ENCODE measurements at places on chromosomes 7 and 10.

DNA sequence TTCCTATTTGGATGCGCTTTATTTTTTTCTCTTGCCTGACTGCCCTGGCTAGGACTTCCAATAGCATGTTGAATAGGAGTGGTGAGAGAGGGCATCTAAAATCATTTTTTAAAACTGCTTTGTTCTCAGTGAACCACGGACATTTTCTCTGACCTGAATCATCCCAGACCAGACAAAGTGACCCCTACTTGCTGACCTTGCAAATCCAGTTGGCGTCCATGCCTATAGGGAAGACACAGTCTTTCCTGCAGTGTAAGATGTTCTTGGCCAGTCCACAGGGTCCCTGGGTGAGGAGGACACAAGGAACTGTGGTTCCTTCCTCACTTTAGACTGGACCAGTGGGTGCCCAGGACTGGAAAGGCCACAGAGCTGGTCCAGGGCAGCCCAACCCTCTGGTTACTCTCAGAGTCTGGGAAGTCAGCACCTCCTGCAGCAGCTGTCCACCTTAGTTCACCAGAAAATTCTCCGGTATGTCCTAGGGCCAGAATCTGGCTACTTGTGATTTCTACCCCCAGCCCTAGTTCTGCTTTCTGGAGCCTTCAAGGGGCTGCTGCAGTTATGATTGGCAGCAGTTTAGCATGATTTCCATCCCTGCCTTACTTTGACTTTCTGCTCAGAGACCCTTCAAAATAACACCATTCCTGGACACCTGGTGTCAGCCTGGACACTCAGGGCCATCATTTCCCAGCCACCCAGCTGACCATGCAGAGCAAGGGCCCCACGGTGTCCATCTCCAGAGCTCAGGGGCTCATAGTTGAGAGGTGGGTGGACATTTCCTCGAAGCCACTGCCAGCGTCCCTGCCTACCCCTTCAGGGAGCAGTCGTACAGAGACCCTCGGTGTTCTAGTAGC, 19.3 kb downstream of the VIPR2 start:
- DNase-seq = no peak

DNA sequence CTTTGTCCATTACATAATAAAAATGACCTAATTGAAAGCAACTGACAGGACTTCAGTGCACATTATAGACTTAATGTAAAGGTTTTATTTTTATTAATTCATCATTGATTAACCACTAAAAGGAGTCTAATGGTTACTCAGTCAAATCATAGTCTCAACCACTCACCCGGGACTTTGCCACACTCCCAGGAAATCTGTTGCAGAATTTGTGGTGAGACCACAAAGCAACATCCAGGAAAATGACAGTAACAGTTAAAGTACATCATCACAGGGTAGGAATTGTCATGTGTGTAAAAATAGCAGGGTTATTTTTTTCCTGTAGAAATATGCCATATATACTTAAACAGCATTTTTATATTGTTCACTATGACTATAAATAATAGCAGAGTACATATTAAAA, 6.3 kb upstream of the HGF start:
- DNase-seq = no peak

DNA sequence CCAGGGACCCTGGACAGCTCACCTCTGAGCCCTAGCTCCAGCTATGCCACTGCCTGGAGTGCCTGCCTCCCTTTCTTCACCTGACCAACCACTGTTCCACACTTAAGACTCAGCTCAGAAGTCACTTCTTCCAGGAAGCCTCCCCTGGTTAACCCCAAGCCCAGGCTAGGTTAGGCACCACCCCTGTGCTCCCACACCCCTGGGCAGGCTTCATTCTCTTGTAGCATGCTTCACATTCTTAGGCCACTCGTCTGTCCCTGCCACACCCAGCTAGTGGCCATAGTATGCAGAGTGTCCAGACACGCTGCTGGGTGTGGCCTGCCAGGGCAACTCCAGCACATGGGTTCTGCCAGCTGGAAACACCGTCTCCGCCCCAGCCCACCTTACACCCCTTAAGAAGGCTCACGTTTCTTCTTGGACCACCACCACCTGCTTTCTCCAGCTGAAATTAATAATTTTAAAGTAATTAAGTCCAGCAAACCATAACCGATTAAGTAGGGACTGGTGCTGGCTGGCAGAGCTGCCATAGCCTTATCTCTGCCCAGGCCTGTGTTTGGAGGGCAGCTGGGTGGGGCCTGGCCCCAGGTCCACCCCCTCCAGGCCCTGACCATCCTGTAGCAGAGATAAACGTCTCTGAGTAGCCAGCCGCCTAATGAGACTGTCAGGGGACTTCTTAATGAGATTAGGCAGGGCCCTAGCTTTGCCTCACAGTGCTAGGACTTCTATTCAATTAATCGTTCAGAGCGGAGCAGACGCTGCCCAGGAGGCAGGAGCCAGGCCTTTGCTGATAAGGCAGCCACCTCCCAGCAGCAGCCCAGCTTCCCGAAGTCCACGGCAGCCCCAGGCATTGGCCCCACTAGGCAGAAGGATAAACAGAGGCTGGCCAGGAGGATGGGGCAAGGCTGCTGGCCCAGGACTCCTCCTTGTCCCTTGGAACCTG, 20.5 kb downstream of the GRID1 start:
- DNase-seq = no peak

DNA sequence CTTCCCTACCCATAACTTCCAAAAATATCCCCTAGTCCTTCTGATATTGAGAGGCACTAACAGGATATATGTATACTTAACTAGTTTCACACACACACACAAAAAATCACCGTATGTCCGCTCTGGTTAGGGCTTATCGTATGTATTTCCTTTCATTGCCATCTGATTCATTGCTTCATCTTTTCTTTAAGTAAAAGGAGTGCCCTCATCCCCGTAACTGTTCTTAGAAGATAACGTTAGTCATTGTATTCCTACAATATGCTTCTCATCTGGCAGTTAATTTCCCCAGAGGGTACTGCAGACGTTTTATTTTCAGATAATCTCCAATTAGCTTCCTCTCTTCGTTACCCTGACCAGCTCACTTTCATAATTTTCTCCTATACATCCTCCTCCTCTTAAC, 37.3 kb downstream of the NRCAM start:
- DNase-seq = no peak

GRCh38 chr10:130392031-130392430, 255.8 kb downstream of the GLRX3 start:
- DNase-seq = no peak

- DNase-seq = no peak
Observed at GRCh38 chr10:96360766-96361165, 2.0 kb upstream of the OPALIN start.

DNA sequence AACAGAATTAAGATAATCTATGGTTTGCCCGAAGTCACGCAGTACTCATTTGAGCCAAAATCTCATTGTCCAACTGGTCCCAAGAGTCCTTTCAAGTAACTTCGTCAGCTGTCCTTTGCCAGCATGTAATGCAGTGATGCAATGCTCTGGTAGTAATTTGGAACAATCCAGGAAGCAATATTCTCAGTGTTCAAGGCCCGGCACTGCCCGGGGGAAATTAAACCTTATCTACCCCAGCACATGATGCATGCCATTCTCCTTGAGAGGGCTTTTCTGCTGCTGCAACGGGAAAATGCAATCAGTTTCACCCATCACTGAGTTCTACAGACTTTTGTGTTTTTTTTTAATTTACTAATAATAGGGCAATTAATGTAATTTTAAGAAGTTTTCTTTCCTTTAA, 77.6 kb upstream of the NME8 start:
- no peak for DNase-seq

DNA sequence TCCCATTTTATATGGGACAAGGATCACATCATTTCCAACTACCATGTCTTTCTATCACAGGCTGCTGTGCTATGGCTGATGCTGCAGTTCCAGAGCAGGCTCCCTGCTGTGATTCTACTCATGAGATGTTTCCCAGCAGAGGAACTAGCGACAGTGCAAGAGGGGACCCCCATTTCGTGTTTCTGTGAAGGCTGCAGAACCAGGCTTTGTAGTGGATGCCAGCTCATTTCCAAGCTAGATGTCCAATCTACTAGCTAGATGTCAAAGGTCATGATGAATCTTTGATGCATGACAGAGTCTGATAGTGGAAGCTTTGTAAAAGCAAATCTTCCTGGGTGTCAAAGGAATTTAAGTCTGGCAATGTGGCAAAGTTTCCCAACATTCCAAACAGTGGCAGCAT, 21.2 kb upstream of the MYO3A start:
- no peak for DNase-seq

GRCh38 chr7:137975221-137975620, 26.7 kb downstream of the CREB3L2 start:
- no peak for DNase-seq

GRCh38 chr10:60914690-60915141, 29.3 kb downstream of the RHOBTB1 start:
- DNase-seq = no peak

GRCh38 chr7:67654642-67655041, 658.0 kb downstream of the TYW1 start:
- DNase-seq = no peak

DNA sequence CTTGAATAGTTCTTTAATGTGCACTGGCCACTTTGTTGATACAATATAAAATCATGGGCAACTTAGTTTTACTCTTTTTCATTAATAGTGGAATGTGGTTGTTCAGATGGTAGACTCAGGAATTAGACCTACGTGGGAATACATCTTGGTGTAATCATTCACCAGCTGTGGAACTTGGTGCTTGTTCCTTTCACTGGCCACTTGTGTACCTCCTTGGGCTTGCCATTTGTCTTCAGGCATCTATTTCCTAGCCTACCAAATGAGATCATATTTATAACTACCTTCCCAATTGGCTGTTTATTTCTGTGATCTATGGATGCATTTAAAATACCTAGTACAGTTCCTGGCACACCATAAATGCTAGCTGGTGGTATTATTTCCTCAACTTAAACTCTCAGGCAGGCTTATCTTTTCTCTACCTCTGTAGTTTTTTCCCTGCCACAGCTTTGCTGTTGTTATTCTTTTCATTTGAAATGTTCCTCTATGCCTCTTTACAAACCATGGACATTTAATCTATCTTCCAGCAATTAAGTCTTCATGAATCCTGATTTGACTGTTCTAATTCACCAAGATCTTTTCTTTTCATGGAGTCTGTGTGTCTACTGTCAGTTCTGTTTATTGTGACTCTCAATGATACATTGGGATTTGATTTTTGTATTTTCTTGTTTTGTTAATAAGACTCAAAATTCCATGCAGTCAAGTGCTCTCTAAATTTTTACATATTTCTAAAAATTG, 113.0 kb downstream of the ADAM22 start:
- no peak for DNase-seq

DNA sequence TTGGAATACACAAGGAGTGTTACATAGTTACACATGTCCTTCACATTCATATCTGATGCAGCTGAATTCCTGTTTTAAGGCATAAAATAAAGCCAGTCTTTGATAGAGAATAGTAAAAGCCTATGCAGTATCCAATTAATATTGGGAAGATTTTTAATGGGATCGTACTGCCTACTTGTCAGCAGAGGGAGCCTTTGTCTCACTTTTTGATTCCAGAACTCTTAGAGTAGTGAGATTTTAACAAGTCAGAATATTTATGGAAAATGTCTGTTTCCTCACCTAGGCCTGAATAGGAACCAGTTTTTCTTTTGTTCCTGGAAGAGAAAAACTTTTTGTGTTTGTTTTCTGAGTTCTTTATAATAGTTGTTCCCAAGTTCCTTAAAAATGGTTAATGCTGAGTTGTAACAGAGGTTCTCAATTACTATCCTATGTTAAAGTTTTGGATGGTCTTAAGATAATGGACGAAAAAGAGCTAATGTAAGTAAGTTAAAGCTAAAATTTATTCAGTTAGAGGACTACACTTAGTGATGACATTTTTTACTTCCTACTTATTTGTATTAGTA, 114.0 kb downstream of the BBS9 start:
- DNase-seq = no peak

DNA sequence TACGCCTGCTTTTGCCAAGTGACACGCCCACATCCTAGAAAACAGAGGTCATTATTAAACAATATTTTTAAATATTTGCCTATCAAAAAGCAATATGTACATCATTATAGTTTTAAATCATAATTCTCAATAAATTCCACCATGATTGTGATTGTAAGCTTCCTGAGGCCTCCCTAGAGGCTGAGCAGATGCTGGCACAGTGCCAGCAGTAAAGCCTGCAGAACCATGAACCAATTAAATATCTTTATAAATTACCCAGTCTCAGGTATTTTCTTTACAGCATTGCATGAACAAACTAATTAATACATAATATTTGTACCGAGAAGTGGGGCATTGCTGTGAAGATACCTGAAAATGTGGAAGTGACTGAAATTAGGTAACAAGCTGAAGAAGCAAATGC, 174.7 kb upstream of the TMEM196 start:
- DNase-seq = no peak

DNA sequence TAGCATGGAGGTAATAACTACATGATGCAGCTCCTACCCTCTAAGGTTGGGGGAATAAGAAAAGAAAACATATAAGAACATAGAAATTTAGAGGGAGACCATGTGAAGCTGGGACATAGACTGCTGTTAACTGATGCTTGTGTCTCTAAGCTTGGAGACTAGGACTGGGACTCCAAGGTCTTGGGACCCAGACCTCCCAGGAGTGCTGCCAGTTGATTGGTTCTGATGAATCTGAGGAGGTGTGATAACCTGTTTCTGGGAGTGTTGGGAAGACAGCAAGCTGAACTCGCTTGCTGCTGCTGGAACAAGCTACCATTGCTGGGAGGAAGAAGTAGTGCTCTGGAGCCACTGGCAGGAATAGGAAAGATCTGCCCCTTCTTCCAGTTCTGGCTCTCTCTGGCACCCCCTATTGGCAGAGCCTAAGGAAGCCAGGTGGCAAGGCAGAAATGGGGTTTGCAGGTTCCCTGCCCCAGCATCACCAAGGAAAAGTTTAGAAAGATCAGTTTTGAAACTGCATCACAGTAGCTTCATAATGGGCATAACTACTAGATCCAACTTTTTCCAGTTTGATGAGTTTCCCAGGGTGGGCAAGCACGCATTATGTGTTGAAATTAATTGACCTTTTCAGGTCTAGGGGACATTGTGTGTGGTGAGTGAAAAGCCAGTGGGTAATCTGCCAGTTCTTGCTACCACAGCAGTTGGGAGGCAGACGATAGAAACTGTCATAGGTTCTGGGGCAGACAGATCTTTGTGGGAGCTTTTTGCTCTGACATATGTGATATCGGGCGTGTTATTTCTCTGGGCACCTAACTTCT, 140.7 kb downstream of the SND1 start:
- DNase-seq = peak; percentile 18

DNA sequence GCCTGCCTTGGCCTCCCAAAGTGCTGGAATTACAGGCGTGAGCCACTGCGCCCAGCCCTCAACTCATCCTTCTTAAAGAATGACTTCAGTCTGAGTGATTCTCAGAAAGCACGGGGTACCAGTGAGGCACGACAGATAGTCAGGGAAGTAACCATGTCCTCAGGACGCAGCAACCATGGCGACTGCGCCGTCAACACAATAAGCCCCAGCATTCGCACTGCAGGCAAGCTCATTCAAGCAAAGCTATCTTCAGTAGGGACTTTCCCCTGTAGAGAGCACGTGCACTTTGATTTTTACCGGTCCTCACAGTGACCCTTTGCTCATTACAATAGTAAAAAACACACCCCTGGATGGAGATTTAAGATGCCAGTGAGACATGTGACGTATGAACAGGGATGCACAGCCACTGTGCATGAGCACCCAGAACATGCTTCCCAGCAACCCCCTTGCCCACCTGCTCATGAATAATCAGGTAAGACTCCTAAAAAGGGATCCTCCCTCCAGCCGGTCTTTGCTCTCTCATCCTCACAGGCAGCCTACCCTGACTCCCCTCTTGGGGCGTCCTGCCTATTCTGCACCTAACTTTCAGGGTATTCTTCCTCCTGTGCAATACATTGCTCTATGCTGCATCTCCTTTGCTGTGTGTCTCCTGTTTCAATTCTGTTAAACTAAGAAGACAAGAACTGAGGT, 9.1 kb downstream of the WDR86 start:
- peak; percentile 73 for DNase-seq

All from CD4-positive, alpha-beta T cell treated with Interferon alpha-2 for 1 hour (primary cell).